ENCODE measurements at places on chromosomes 6 and 20.

GRCh38 chr6:149075616-149076354, 241.7 kb upstream of the TAB2 start:
- no peak for DNase-seq

- DNase-seq = no peak
Measured at GRCh38 chr20:61690993-61691838, 374.5 kb downstream of the TAF4 start.

DNA sequence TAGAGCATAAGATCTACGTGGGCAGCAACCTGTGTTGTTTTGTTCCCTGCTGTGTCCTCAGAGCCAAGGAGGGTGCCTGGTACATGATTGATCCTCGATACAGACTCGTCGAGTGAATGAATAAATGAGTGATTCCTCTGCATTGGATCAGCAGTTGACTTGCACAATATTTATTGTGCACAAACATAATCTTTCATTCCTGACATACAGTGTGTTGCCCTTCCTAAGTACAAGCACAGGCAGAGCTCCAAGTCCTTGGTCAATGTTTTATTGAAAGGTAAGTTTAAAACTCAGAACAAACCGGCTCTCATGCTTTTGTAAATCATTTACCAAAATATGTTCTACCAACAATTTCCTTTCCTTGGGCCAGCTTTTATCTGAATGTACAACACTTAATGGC, 57.4 kb downstream of the STMND1 start:
- DNase-seq = no peak

DNA sequence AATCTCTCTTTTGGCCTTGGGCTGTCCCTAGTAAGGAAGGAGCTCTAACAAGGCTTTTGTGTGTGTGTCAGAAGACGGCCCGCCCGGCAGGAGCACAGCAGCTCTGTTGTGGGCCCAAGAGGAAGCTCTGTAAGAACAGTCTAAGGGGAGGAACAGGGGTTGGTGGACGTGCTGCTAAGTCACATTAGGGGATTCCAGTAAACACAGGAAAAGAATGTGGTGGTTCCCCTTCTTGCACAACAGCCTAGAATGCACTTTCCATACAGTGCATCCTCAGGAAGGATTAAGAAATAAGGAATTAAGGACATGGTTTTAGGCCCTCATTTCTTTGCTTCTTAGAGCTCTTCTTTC, 114.5 kb downstream of the RNF144B start:
- DNase-seq = no peak

DNA sequence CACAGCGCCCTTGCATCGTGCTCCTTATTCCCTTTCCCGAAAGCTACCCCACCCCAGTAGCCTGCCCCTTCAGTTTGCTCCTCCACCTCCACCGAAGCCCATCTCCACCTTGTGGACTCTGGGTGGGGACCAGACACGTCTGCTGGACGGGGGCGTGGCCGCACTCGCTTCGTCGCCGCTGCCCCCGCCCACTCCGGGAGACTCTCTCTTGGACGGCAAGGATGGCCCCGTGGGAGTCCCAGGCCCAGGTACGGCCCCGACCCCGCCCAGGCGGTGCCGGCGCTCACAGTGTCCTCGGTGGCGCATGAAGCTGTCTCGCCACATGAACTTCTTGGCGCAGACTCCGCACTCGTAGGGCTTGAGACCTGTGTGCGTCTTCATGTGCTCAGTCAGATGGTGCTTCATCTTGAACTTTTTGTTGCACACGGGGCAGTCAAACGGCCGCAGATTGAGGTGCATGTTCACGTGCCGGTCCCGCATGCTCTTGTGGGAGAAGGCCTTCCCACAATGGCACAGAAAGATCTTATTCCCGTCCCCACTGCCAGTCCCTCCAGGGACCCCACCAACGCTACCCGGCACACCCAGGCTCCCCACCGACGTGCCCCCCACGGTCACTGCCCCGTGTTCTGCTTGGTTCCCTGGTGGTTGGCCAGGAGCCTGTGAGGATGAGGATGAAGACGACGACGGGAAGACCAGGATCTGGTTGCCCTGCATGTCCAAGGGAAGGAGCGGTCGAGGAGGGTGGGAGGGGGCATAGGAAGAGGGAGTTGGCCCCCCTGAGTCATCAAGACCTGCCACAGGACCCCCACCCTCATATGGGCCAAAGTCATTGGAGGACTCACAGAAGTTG, 1.3 kb upstream of the TAPBP start:
- DNase-seq = no peak
